ENCODE measurements at places on chromosomes 16 and 17.

GRCh38 chr16:3119286-3119685, 6.9 kb downstream of the ZNF205 start:
- no peak for DNase-seq

- no peak for DNase-seq
These were observed 120.3 kb downstream of the ANKRD11 start for GRCh38 chr16:89370081-89370511.

GRCh38 chr17:57463103-57463885, 207.0 kb downstream of the MSI2 start:
- DNase-seq, result peak; percentile 89

- DNase-seq, result no peak
These were observed 4.1 kb downstream of the DLX3 start for GRCh38 chr17:49990921-49991320.

Measured in fibroblast of skin of right biceps (primary cell).